ENCODE measurements at places on chromosomes 5 and 9. TPM values are rescaled to one million over a fixed set of nuclear protein-coding genes. Genes with fewer than 3 reads are reported as not detected.

DNA sequence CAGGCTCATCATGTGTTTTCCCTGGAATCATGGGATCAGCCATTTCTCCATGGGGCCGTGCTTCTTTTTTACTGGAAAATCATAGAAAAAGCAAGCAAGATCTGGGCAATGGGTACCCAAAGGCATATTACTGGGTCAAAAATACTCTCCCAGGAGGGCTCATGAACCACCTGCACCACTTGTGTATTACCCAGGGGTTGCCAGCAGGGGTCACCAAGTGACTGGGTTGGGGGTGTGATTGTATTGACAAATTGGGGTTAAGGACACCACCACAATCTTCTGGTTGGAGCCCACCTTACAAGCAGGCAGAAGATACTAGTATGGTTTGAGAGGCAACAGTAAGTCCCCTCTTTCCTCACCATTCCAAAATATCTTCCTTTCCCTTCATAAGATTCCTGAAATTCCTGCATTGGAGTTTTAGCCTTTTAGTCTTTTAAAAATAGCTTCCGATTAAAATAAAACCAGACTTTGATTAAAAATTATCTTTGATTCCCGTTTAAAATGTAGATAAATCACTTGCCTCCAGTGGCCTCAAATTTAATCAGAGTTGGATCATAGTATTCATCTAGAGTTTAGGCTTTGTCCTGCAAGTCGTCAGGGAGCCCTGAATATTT lies 603.3 kb downstream of the KIF4B start:
- DNase-seq = peak; percentile 84

GRCh38 chr9:13244181-13244580 lies 35.3 kb downstream of the MPDZ start:
- no peak for DNase-seq

ZFP2 gene
- total RNA-seq = 0.33 TPM

GEMIN5 gene
- total RNA-seq = 47.5 TPM

DNA sequence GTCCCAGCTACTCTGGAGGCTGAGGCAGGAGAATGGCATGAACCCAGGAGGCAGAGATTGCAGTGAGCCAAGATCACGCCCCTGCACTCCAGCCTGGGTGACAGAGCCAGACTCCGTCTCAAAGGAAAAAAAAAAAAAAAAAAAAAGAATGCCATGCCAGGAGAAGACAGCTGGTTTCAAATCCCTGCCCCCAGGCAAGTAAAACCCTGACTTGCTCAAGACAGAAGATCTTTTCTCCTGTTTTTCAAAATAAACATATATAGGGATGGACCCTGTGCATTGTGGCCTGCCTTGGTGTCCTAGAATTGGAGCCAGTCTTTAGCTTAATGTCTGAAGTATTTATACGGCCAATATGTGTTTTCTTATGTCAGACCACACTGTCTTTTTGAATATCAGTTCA lies 177.1 kb downstream of the NR3C1 start:
- no peak for DNase-seq

GRCh38 chr5:99068944-99069650 lies 140.3 kb upstream of the CHD1 start:
- no peak for DNase-seq

- no peak for DNase-seq
Observed at GRCh38 chr5:67196537-67197059, at the start of gene CD180. Gene CD180 (minus strand): TSS chr5:67196799. CDS start chr5:67196641, 158 bp downstream.

- DNase-seq = no peak
Observed at GRCh38 chr9:129656795-129657390, 8.6 kb upstream of the PRRX2 start.

DNA sequence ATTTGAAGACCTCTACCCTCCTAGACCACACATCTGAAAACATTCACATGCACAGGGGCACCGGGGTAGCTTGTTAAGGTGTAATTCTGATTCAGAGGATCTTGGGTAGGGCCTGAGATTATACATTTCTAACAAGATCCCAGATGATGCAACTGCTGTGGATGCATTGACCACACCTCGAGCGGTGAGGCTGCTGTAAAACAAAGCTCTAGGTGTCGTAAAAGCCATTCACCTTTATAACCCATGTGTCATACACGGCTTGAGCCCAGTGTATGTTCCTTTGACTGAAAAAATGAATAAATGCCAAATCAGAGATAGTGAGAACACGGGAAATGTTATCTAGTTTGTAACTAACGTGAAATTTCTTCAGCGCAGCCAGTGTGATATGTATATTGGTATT lies 1578.2 kb upstream of the WWC1 start:
- no peak for DNase-seq

DNA sequence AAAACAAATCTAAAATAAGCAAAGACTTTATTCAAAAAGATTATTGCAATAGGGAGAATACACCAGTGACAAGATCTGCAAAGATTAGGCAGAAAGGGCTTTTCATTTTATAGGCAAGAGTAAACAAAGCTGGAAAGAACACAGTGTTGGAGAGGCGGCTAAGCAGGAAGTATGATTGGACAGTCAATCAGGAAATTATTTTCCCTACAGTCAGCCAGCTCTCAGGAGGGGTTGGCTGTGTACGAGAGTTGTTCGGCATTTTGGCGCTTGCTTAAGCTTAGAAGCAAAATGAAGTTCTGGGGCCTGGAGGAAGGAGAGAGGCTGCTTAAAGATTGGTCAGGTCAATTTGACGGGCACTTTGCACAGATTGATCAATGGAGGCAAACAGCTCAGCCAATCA lies 1030.5 kb downstream of the TLE4 start:
- DNase-seq = no peak

PCDHGB3 gene
- total RNA-seq = 0.40 TPM

All from activated CD4-positive, alpha-beta T cell treated with anti-CD3 and anti-CD28 coated beads, Interleukin-2, amount 10 ng/mL, durations not matched to agents 24 days and 14 days (primary cell).